Fibroblast of villous mesenchyme (primary cell): ENCODE measurements at places on chromosomes 7 and 10. TPM values are rescaled to one million over a fixed set of nuclear protein-coding genes. Genes with fewer than 3 reads are reported as not detected.

DNA sequence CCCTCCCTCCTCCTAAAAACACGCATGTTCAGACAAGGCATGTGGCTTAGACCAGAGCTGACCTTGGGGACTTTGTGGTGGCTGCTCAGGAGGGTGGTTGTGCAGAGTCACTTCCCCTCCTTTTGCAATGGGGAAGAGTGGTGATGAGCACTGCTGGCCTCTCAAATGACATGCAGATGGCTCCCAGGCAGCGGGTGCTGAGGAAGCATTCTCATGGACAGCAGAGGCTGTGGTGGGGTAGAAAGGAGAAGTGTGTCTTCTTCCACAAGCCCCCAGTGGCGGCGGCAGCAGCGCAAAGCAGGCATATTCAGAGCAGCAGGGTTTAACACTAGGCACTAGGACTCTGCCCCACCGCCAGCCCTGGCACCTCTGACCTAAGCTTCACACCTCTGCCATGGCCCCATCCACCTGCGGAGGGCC is 105.9 kb upstream of the ANLN start:
- DNase-seq = no peak

GRCh38 chr7:45342236-45342635 is 184.6 kb downstream of the RAMP3 start:
- DNase-seq = peak; percentile 14

Gene ITIH5
- under 0.01 and 0.43 TPM in 2 replicates for total RNA-seq

- DNase-seq = peak; percentile 92
Measured at GRCh38 chr10:50992972-50993766, 81.1 kb upstream of the PRKG1 start.

DNA sequence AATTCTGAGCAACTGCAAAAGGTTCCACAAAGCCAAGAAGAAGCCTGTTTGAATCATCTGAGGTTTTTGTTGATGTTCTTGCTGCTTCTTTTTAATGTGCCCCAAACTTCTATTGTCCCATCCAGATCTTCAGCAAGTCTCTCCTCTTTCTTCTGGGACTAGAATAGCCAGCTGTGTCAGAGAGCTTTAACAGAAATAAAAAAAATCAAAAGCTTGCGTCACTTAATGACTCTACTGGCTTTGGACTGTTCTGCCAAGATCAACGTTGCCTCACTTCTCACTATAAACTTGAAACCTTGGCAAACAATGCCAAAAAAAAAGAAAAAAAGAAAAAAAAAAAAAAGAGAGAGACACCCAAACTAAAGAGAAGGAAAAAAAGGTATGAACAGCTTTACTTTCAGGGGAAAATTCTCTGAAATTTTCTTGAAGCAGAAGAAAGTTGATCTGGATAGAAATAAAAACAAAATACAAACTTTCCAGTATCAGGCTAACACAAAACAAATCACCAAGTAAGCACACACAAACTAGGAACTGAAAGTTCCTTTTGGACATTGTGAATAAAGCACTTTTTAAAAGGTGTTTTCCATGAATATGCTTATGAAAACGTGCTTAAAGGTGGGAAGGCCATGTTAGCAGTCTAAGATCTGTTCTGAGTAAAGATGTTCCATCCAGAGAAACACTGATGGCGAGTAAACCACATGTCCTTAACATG is 14.8 kb downstream of the USP54 start:
- DNase-seq = peak; percentile 88

Gene OGDHL
- under 0.01 and 0.32 TPM in 2 replicates for total RNA-seq

DNA sequence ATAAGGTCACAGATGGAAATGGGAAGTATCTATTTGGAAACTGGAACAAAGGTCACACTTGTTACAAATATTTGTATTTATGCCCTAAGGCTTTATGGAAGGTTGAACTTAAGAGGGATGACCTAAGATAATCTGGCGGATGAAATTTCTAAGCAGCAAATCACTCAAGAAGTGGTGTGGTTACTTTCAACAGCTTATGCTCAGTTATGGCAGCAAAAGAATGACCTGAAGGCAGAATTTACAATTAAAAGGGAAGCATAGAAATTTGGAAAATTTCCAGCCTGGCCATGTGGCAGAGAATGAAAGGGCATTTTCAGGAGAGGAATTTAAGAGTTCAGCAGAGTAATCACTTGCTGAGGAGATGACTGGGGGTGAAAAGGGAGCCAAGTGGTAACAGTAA is 95.8 kb upstream of the TNS3 start:
- DNase-seq = peak; percentile 97

Gene ATG9B
- total RNA-seq = under 0.01 and 0.32 TPM in 2 replicates

DNA sequence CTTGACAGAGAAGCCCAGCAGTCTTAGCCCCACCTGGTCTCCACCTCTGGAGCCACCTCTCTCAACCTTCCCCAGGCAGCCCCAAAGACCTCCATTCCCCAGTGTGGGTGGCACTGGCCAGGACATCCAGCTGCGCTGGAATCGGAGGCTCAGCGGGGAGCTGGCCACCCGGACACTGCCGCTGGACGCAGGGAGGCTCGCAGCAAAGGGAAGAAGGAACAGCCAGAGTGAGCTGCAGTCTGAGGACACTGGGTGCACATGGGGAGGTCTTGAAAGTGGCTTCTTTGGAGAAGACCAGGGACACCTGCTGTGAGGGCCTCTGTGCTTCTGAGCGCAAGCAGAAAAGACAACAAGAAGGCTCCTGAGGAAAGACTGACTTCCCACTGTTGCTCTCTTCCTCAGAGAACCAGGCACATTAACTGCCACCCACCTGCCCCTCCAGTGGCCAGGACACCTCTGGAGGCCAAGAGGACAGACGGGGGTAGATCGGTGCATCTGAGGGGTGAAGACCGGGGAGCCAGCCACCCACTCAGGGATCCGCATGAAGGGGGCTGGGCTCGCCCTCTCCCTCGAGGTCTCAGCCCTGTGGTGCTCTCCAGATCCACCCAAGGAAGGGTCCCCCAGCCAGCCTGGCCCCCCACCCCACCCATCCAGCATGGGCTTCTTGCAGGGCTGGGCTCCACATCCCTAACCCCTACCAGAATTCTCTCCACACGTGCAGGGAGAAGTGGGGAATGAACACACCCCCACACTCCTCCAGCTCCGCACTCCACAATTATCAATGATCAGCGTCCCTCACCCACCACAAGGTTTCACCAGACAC is 1.8 kb downstream of the CAMK2B start:
- no peak for DNase-seq

Gene KCNMA1
- 11.0 and 36.7 TPM in 2 replicates for total RNA-seq

Gene PKD2L1
- total RNA-seq = not detected in 2 replicates

DNA sequence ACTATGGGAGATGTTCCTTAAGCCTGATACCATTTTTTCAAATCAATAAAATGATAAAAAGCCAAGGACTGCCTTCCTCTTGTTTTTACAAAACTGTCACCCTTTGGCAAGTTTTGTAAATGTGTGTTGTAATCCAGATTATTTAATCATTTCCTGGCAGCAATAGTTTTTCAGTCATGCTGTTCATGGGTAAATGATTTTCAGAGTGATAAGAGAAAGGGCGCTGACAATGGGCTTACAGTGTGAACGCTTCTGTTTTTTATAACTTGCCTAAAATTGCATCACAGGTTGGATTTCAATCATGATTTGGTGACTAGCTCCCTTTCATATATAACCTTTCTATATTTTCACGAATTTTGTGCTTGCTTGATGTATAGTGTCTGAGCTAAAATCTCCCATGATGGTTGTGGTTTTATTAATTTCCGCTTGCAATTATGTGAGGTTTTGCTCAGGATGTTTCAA is 19.0 kb upstream of the DMBT1 start:
- no peak for DNase-seq

- no peak for DNase-seq
Measured at GRCh38 chr10:121260377-121260776, 337.9 kb downstream of the FGFR2 start.

DNA sequence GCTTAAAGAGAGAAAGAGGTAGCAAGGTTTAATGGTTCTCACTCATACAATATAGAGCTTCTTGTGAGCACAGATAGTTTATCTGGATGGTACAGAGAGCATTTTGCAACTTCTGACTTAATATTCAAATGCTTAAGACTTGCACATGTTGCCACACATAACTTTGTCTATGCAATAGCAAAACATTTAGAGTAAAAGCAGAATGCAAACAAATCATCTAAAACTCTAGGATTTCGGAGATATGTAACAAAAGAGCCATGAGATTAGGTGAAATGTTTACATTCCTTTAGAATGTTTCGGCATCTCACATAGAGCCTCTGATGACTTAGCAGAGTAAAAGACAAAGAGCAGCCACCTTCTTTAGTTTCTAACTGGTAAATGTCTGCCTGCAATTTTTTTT is 717.1 kb upstream of the LRRN3 start:
- peak; percentile 18 for DNase-seq

GRCh38 chr10:77416311-77417135 is 221.1 kb downstream of the KCNMA1 start:
- DNase-seq = peak; percentile 76

DNA sequence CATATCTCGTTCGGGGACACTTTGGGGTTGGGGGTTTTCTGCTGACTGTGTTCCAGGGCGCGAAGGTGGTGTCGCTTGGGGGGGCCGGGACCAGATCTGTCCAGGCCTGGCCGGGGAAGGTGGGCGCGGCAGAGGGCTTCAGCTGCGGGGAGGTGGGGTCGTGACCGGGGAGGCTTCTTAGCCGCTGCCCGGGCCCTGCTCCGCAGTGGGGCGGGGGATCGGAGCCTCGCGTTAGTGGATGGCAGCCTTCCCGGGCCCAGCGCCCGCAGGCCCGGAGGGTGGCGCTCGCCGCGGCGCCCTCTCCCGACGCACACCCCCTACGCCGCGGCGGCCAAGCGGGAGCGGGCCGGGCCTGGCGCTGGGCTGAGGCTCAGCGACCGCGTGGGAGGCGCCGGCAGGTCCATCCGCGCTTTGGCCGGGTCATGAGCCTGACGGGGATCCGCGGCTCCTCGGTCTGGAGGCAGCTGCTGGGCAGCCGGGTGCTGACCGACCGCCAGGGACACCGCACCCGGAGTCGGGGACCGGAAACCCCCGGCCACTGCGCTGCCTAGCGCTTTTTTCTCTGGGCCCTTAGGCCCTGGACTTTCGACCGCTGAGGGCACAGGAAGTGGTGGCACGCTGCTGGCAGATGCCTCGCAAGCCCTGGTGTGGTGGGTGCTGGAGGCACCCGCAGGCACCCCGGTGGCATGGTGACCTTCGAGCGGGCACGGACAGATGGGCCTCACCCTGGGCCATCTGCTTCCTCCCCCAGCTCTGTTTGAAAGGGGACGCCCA is 1.2 kb downstream of the AGAP3 start:
- peak; percentile 64 for DNase-seq

Gene RTKN2
- total RNA-seq = 8.7 and 15.1 TPM in 2 replicates

DNA sequence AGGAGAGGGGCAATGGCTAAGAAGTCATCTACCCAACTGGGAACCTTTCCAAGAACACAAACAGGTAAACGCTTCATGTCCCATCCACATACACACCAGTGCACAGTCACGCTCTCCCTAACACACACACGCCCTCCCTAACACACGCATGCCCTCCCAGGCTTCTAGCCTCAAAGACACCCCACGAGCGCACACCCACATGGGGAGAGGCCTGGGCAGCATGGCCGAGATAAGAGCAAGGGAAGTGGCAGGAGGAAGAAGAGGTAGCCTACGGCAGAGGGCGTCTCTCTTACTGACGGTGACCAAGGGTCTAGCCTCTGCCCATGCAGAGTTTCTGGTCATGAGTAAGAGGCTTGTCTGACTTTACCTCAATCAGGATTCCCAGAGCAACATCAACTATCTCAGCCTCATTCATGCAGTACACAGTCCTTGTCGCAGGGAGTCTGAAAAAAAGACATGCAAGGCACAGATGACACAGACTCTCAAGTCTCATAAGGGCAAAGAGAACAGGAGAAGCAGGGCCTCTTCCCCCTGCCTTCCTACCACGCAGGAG is 3.1 kb downstream of the CYREN start:
- DNase-seq = no peak

GRCh38 chr10:2861632-2862210 is 205.6 kb upstream of the PFKP start:
- DNase-seq = no peak

GRCh38 chr7:23964715-23965114 is 254.7 kb downstream of the STK31 start:
- no peak for DNase-seq

- no peak for DNase-seq
Measured at GRCh38 chr10:64067859-64068258, 546.7 kb downstream of the REEP3 start.

DNA sequence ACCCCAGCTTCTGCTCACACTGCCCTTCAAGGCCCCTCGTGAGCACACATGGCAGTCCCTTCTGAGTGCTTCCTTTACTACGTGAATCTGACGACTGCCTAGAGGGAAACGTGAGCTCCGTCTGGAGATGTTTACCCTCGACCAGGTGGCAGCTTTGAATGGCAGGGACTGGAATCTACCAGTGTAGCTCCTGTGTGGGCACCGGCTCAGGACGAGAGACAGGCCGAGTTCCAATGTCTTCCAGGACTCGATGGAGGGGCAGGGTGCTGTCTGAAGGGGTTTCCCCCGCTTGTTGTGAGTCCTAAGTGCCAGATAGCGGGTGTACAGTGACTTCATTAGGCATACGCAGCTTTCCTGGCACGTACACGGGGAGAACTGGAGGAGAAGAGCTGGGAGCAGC is 229.9 kb downstream of the ADARB2 start:
- DNase-seq = no peak

DNA sequence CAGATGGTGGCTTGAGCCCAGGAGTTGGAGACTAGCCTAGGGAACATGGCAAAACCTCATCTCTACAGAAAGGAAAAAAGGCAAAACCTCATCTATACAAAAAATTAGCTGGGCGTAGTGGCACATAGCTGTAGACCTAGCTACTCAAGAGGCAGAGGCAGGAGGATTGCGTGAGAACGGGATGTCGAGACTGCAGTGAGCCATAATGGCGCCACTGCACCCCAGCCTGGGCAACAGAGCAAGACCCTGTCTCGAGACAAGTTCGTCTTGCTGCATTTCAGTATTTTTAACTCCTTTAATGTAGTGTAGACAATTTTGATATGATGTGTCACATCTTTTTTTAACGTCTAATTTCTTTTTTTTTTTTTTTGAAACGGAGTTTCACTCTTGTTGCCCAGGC is 31.4 kb upstream of the KMT2C start:
- DNase-seq = no peak

Gene ACBD7
- total RNA-seq = 0.97 and 1.3 TPM in 2 replicates

Gene C7orf57
- under 0.01 and 0.43 TPM in 2 replicates for total RNA-seq

DNA sequence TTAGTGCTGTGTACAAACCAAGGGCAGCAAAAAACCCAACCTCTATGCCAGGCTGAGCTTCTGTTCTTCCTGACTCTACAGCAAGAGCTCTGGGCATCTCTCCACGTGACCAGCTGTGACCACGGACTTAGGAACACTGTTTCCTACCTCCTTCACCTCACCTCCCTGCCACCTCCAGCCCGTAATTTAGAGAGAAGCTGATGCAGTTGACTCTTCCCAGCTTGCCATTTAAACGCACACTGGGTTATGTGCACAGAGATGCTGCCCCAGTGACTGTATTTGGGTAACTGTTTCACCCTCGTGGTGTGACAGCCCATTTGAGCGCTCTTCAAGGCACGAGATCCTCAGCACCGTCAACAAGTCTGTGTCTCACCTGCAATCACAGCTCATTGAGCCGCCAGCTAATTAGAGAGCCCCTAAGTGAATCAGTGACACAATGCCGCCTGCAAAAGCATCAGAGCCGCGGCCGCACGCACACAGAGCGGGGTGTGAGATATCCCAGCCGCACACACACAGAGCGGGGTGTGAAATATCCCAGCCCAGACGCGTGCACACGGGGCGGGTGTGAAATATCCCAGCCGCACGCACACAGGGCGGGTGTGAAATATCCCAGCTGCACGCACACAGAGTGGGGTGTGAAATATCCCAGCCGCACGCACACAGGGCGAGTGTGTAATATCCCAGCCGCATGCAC is 319.7 kb downstream of the PTPRN2 start:
- DNase-seq = no peak

Gene GATA3
- not detected in 2 replicates for total RNA-seq

Gene GNGT1
- total RNA-seq = not detected in 2 replicates
